Lower lobe of right lung (tissue), 2 donors: ENCODE measurements at places on chromosomes 2 and 18. TPM values are rescaled to one million over a fixed set of nuclear protein-coding genes. Genes with fewer than 3 reads are reported as not detected.

The CSRNP3 gene
- 2.3 TPM for total RNA-seq

The MEP1B gene
- not detected for total RNA-seq

The PRKAG3 gene
- not detected for total RNA-seq

The IL1RN gene
- 20.1 TPM for total RNA-seq

DNA sequence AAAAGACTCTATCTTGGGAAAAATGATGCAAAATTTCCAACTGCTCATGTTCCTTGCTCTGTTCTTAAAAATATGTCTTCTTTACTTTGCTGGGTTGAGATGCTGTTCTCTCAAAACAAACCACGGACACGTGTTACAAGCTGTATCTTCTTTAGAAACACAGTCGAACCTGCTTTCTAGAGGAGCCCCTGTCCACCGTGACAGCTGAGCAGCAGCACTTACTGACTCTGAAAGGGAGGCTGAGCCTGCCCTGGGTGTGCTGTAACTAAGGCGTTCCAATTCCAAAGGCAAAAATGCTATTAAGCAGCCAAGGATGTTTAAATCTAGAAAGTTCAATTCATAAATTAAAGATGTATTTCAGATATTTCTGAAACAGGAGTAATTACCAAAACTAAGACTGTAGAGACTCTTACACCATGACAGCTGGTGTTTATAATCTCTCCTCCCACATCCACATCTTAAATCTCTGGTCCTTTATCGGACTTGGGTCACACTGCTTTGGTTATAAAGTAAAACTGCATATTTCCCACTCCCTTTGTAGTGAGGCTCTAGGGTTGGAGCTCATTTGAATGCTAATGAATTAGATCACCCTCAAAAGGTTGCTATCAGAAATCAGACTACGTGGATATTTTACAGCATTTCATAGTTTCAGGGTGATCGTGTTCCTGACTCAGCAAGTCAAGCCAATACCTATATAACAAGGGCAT lies 281.2 kb upstream of the LYPD1 start:
- no peaks in the 10 kb centered on the region for H3K27me3 ChIP-seq
- H3K27ac ChIP-seq = no peak overlapping the region
- H3K4me3 ChIP-seq = no peak overlapping the region
- no peaks in the 10 kb centered on the region for H3K36me3 ChIP-seq
- no peaks in the 10 kb centered on the region for H3K4me1 ChIP-seq
- DNase-seq = no peak

DNA sequence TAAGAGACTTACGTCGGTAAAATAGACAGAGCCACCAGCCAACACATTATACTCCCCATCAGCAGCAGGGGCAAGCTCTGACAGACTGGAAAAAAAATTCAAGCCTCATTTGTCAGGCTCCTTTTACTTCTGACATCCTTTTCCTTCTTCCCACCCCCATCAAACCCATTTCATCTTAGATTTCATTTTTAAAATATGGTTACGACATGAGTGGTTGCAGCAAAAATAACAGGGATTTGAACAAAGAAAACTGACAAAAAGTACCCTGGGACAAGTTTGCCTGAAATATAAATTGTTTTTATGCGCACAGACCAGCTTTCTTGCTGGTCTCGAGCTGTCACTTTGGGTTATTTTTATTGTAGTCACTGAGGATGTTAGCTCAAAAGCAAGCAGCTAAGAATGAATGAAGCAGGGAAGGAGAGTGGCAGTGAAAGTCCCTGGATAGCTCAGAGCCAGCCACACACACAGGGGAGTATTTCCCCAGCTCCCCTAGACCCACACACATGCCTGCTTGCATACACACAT lies 30.7 kb upstream of the LINC00305 start:
- H3K36me3 ChIP-seq = no peaks in the 10 kb centered on the region
- H3K4me3 ChIP-seq = no peak overlapping the region
- H3K27ac ChIP-seq = no peak overlapping the region
- no peak for DNase-seq
- H3K27me3 ChIP-seq = no peaks in the 10 kb centered on the region

DNA sequence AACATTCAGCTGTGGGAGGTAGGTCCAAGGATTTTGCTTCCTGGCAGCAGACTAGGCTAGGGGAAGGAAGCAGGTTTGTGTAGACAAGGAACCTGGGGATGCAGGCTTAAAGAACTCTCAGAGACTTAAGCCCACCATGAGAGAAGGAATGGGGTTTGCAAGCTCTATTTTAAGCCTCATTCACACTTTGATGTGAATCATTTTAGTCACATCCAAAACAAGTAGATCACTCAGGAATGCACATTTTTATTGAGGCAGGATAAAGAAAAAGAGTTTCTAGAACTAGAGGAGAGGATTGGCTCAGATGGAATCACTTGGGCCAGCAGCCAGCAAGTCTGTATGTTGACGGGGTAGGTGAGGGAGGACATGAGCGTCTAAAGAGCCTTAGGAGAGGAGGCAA lies 3.3 kb upstream of the NAPG start:
- H3K4me3 ChIP-seq = no peak overlapping the region
- H3K4me1 ChIP-seq = peaks cover 41% of the 10 kb centered on the region
- DNase-seq = no peak
- H3K27ac ChIP-seq = no peak overlapping the region
- H3K27me3 ChIP-seq = no peaks in the 10 kb centered on the region
